ENCODE measurements at places on chromosomes 3 and 15.

- DNase-seq, result no peak
Observed at GRCh38 chr3:38460377-38461270, 6.9 kb downstream of the ACVR2B start.

DNA sequence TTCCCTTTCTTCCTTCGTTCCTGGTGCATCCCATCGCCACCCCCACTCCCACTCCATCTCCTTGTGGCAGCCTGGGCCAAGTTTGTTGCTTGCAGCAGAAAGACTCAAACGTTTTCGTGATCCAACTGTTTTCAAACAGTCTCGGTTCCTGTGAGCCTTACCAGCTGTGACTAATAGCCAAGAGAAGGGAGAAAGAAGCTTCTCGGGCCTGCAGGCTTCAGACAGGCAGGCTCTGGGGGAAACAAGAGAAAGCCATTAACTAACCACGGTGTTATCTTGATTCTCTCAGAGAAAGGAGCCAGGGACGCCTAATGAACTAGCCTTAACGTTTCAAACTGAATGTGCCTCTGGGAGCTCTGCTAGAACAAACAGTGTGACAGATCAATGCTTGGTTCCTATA is 742.0 kb downstream of the NR2F2 start:
- no peak for DNase-seq

- no peak for DNase-seq
Observed at GRCh38 chr3:42097566-42097946, 6.4 kb downstream of the TRAK1 start.

GRCh38 chr3:124951511-124952281 is 17.1 kb upstream of the MUC13 start:
- DNase-seq, result no peak

- no peak for DNase-seq
Observed at GRCh38 chr3:14162178-14162577, 16.2 kb downstream of the XPC start.

DNA sequence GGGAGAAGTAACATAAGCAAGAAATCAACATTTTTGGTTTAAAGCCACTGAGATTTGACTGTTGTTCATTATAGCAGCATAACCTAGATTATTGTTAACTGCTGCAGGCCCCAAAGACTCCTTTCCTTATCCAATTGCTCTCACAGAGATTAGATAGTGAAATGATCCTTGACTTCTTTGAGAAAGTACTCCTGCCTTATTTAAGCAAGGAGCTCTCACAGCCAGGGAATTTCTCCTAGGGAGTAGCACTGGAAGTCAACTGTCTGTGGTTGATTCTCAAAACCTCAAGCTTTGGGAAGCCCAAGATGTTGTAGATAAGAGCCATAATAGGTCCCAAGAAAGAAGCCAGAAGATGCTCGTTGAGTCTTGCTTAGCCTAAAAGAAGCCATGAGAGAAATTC is 151.8 kb upstream of the TSC22D2 start:
- DNase-seq, result no peak

DNA sequence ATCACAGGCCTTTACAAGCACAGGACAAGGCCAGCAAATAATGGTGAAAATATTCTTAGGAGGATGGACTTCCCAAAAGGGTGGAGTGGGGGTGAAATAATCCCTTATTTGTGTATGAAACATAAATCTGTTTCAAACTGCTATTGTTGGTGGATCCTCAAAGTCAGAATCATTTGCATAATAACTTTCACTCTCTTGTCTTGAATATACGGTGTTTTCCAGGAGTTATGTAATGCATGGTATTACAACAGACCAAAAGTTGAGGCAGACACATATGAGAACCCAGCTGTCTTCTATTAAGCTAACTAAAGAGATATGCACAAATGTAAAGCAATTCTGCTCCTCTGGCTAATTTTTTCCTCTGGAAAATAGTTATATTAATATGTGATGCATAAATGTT is 57.7 kb downstream of the PRTG start:
- DNase-seq, result peak; percentile 14

GRCh38 chr3:78589778-78590177 is 1178.0 kb downstream of the ROBO1 start:
- no peak for DNase-seq

DNA sequence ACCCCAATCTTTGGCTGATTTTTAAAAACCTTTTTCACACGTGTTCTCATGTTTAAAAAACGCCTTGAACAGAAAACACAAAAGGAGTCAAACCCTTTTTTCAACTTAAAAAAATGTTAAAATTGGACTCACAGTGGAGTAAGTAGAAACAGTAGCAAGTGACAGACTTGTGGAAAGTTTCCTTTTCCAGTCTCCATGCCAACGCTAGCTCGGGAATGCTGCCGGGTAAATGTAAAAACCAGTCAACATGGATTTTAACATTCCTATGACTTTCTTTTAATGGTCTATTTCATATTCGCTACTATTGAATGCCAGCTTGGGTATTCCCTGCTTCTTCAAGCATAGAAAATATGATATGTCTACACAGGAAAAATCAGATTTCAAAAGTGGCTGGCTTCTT is 1.6 kb upstream of the PROK2 start:
- DNase-seq, result no peak

- peak; percentile 21 for DNase-seq
Observed at GRCh38 chr3:138578141-138578540, 15.9 kb downstream of the CEP70 start.

DNA sequence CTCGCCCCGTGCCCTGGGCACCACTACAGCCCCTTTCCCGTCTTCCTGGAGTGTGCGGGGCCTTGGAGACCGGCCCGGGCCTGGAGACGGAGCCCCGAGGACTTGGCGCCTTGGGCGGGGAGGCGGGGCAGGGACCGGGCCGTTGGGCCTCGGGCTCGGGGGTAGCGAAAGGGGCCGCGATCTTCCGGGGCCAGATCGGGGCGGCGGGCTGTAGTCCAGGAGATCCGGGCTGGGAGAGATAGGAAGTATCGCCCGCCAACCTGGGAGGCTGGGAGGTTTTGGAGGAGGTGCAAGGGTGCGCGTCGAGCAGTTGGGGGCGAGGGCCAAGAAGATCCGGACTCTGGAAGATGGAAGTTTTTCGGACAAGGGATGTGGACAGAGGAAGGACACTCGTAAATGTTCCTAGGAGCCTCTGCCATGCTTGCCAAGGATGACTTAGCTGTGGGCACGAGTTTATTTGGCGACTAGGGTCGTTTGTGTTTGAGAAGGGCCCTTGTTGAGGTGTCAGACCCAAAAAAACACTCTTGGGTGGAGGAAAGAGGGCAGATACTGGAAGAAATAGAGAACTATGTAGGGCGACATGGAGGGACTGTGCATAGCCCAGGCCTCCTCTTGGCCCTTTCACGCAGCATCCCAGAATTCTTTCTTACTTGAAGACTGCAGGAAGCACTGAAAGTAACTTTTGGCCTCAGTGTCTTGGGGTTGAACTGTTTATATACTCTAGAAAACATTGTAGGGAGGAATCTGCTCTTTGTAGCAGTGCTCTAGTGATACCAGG is 712 bp downstream of the RTF1 start:
- peak; percentile 30 for DNase-seq

GRCh38 chr3:76487446-76487845 is 552.5 kb upstream of the ROBO2 start:
- DNase-seq, result no peak

GRCh38 chr15:78243491-78243941 is 9.2 kb upstream of the ACSBG1 start:
- DNase-seq, result no peak

DNA sequence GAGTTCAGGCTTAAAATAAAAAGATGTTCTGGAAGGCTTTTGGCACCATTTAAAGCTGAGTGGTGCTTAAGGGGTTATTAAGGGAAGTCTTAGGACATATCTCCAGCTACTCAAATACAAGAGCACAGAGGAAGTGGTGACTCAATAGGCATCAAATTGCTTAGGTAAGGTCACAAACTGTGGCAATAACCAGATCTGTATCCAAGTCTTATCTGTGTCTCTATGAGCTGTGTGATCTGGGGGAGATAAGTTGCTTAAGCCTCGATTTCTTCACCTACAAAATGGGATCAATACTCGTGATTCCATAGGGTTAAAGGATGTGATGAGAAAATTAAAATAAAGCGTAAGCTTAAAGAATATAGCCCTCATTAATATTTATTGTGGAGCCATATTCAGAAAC is 7.6 kb downstream of the HDC start:
- peak; percentile 78 for DNase-seq

GRCh38 chr3:107588217-107588616 is 65.5 kb downstream of the BBX start:
- no peak for DNase-seq

DNA sequence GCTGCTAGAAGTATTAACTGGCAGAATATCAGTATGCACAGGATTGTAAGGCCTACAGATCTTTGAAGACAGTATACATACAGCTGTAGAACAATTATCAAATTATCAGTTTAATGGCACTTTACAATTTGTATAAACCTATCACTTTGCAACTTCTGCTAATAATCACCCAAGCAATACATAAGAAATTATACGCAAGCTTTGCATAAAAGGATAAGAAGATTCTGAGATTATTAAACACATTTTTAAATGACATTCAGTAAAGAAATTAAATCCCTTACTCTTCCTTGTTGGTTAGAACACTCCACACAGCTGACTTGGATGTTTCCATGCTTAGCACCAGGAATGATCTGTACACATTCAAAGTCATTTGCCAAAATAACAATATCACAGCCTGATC is 46.8 kb downstream of the DMXL2 start:
- DNase-seq, result no peak

GRCh38 chr15:90838139-90838538 is 30.2 kb upstream of the FURIN start:
- peak; percentile 93 for DNase-seq

DNA sequence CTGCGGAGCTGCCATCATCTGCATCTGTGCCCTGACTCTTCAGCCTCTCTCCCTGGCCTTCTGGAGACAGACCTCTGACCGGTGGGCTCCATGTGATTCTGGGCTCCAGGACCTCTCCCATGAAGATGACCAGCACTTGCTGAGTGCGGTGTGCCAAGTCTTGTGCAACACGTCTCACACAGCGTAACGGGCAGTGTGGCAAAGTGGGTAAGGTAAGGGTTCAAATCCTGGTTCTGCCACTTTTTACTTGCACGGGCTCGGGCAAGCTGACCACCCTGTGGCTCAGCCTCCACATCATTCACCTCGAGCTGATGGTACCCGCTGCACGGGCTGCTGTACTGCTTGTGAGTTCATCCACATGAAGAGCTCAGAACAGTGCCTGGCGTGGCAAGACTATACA is 6.5 kb upstream of the SYNM start:
- DNase-seq, result no peak

GRCh38 chr3:159208050-159208449 is 406.2 kb downstream of the MFSD1 start:
- no peak for DNase-seq

DNA sequence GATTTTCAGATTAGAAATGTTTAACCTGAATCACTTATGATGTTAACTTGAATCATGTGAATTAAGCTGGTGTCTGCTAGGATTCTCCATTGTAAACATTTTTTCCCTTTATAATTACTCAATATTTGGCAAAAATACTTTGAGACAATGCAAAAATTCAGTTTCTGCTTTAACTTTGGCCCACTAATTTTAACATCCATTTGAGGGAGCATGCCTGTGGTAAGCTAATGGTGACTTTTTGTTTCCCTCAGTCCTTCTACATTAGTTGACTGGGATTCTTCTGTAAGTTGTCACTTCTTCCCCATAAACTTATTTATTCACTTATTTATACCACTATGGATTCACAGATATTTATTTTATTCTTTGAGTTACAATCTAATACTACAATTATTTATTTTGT is 59.3 kb downstream of the PIK3R4 start:
- DNase-seq, result no peak

- peak; percentile 18 for DNase-seq
Observed at GRCh38 chr3:147915057-147915456, 505.9 kb downstream of the ZIC1 start.

DNA sequence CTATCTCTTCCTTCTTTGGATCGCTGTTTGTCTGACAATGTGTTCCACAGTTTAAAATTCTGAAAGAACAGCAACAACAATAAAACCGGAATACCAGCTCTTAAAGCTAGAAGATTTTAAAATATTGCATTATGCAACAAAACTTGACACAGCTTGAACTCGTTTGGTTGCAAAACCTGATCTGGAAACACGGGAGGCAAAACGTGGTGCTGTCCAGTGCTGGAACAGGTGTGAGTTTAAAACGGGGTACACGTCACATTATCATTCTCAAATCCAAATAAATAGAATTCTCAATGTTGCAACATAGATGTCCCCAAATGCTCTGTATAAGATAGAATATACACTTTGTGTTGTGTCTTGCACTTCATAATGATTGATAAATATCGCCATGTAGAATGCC is 110.9 kb upstream of the LYSMD4 start:
- DNase-seq, result no peak

DNA sequence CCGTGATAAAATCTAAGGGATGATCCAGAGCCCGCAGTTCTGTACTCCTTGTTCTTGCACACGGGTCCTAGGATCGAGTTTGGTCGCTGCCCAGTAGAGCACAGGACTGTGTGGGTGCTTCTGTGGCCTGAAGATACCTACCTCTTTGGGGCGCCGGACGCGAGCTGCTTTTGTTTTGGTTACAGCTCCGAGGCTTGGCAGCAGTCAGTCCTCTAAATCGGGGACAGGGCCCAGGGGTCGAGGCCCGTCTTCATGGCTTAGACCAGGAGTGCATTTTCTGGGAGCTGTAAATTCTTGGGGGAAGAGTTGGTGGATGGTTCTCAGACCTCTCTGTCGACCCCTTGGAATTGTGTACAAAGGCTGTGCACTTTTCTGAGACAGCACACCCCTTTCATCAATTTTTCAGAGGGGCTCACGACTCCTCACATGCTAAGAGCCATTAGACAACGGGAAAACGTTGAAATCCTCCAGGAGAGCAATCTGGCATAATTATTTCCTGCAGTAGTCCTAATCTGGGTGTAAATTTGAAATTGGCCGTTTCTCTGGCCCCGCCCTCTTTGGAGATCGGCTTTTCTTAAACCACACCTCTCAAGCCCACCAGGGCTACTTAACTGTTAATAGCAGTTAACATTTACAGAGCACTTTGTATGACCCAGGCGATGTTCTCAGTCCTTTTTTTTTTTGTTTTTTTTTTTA is 928 bp downstream of the CEP97 start:
- peak; percentile 28 for DNase-seq

GRCh38 chr3:25035526-25035925 is 392.5 kb upstream of the RARB start:
- no peak for DNase-seq

- no peak for DNase-seq
Observed at GRCh38 chr15:70132139-70132538, 34.4 kb upstream of the TLE3 start.

GRCh38 chr3:181698263-181698954 is 13.3 kb upstream of the SOX2 start:
- no peak for DNase-seq

All from activated CD4-positive, alpha-beta T cell treated with anti-CD3 and anti-CD28 coated beads, Interleukin-10, Interleukin-2, amounts not matched to agents 100 ng/mL and 50 ng/mL, durations not matched to agents 16 hours and 8 hours (primary cell).